Fibroblast of the aortic adventitia (primary cell): ENCODE measurements at places on chromosomes 16 and 17.

- no peak for DNase-seq
Measured at GRCh38 chr17:14376666-14377065, 75.8 kb downstream of the HS3ST3B1 start.

GRCh38 chr17:82245134-82246039 lies 16.5 kb downstream of the SLC16A3 start:
- no peak for DNase-seq

- DNase-seq, result peak; percentile 41
Measured at GRCh38 chr17:14744761-14745473, 444.0 kb downstream of the HS3ST3B1 start.

- no peak for DNase-seq
Measured at GRCh38 chr17:79141578-79142355, 67.1 kb downstream of the ENGASE start.
